ENCODE measurements at places on chromosomes 7 and 10.
A peak's percentile ranks its signal among the peaks of the same experiment; 100 is the strongest.

- DNase-seq = no peak
These were observed 30.3 kb upstream of the TMEM273 start for GRCh38 chr10:49218480-49218879.

- DNase-seq = no peak
These were observed 7.8 kb downstream of the HTRA1 start for GRCh38 chr10:122468926-122469781.

- DNase-seq = no peak
These were observed 569.8 kb downstream of the CALN1 start for GRCh38 chr7:71842381-71842780.

- no peak for DNase-seq
These were observed 89.6 kb downstream of the COBL start for GRCh38 chr7:51226916-51227535.

GRCh38 chr7:34062826-34063225, 157.5 kb downstream of the BMPER start:
- DNase-seq = no peak

DNA sequence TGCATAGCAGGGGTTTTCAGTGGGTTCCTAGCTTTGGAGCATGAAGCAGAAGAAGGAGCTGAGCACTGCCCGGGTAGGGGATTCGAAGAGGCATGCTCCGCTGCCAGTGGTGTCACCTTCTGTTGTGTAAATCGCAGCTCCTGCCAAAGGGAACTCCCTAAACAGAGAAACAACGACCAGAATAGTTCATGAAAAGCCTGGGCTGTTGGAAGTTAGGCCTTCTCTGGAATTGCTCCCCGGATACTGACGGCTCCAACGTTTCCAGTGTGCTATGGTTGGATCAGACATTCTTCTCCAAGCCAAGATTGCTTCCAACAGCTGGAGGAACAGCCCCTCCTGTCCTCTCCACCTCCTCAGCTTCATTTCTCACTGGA, 546.0 kb upstream of the FZD8 start:
- no peak for DNase-seq

DNA sequence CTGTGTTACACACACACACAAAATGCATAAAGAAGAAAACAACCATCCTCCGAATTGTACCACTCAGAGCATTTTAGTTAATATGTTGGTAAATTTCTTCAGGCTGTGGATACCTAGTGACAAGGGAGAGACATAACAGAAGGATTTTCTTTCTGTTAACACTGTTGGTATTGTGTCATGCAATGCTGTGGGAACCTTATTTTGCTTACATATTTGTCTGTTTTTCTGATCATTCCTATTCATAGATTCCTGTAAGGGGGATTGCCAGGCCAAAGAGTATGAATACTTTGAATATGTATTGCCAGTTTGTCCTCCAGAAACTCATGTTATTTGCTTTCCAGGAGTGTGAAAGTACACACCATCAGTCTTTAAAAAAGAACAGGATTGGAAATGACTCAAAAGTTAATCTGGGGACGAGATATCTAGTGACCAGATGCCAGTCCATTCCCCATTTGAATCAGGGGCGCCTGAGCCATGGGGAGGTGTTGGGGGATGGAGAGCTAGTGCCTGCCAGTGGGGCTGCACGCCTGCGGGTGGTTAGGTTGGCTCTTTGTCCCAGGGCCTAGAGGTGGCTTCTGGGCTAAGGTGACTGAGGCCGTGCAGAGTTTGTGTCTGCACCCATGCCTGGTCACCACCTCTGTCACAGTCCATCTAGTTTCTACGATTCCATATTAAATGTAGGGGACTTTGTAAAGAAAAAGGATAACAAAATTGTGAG, 142.0 kb downstream of the PTPN20 start:
- no peak for DNase-seq

GRCh38 chr7:381211-382042, 91.5 kb downstream of the FOXL3 start:
- no peak for DNase-seq

DNA sequence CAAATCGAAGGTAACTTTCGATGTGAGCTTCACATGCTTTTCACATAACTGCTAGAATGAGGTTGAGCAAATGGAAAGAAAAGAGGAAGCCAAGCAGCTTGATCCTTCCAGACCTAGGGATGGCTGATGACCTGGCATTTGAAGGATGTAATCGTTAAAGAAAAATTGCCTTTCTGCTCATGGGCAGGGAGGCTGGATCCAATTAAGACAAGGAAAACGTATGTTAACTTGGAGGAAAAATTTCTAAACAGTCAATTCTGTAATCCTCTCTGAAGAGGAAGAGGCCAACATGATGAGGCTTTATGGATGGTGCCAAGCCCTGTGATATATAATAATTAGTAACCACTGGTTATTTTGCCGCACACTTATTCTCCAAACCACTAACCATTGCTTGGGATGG, 12.5 kb downstream of the GRK5 start:
- no peak for DNase-seq

- DNase-seq = no peak
These were observed 612.9 kb downstream of the DNAJB6 start for GRCh38 chr7:157949711-157950110.

- DNase-seq = no peak
These were observed 47.7 kb downstream of the ZCCHC24 start for GRCh38 chr10:79397575-79398303.

GRCh38 chr7:80312139-80312661, 177.6 kb downstream of the GNAI1 start:
- DNase-seq = no peak

DNA sequence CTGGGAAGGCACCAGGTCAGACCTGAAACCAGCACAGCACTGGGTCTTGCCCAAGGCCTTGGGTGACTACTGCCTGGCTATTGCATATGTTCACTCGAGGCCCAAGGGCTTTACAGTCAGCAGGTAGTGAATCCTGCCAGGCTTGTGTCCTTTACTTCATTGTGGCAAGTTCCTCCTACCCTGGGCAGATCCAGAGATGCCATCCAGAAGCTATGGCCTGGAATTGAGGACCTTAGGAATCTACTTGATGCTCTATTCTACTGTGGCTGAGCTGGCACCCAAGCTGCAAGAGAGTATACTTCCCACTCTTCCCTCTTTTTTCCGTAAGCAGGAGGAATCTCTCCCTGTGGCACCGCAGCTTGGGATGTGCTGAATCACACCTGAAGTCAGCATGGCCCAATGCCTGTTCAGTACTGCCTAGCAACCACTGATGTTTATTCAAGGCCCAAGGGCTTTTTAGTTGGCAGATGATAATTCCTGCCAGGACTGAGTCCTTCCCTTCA, 246.7 kb upstream of the CTBP2 start:
- no peak for DNase-seq

- peak; percentile 28 for DNase-seq
These were observed 53.8 kb downstream of the CAMK1D start for GRCh38 chr10:12403119-12403518.

- DNase-seq = peak; percentile 26
These were observed 6.2 kb upstream of the PIK3CG start for GRCh38 chr7:106858618-106859532.

GRCh38 chr7:147707926-147708325, 882.6 kb upstream of the C7orf33 start:
- no peak for DNase-seq

GRCh38 chr10:46536781-46537180, 19.7 kb downstream of the GPRIN2 start:
- DNase-seq = no peak

Data from mesothelial cell of epicardium (in vitro differentiated cells).